Activated naive CD4-positive, alpha-beta T cell treated with anti-CD3 and anti-CD28 coated beads, Interleukin-2, amount 10 ng/mL, durations not matched to agents 7 days and 5 days (primary cell): ENCODE measurements at places on chromosomes 4 and X.
A peak's percentile ranks its signal among the peaks of the same experiment; 100 is the strongest.

DNA sequence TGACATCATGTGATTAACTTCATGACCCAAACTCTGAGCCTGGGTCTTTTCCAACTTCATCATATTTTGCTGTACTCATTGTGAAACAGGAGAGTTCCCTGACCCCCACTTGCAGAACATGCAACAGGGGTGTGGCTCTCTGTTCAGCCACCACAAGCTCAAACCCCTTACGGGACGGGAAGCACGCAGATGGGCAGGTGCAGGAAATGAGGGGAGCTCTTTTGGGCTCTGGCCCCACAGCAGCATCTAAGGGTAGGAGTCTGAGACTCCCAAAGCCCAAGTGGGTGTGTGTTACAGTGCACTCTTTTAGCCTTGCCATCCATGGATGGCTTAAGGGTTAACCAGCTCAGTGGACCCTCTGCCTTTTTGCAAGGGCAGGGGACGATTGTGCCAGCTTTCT, 599.5 kb upstream of the SMIM31 start:
- DNase-seq = no peak

DNA sequence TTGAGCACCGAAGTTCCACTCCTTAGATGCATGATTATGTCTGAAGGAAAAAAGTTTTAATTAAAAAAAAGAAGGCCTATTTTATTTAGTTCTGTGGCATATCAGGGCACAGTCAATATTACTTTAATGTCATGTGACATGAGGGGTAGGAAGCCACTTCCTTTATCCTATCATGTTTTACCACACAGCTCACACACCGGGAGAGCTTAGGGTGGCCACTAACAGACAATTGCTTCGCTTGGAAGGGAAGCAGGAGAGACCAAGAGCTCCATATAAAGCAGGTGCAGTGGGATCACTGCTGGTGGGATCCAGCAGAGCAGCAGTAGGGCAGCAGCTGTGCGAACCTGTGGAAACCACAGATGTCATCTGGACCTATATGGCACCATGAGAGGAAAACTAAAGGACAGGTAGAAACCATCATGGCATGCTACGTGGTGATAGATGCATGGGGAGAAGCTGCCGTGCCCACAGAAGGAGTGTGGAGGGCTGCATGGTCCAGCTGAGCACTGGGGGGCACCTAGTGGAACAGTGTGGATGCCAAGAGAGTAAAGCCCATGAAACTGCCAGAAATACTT, 52.0 kb downstream of the DTHD1 start:
- no peak for DNase-seq

DNA sequence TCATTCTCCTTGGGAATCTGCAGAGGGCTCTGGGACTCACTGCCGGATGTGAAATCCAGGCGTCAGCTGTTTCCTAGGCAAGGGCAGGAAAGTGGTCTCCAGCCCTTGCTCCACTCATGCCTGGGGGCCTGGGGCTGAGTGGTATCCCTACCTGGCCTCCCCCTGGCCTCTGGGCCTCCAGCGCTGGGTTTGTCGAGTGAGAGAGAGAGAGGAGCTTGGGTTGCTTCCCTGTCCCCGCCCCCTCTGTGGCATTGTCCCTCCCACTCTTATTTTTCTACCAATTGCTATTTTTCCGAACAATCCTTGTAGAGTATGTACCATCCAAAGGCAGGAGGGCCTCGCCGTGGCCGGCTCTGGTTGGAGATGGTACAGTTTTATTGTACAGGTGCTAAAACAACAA, 53.1 kb downstream of the ELF4 start:
- DNase-seq = no peak

DNA sequence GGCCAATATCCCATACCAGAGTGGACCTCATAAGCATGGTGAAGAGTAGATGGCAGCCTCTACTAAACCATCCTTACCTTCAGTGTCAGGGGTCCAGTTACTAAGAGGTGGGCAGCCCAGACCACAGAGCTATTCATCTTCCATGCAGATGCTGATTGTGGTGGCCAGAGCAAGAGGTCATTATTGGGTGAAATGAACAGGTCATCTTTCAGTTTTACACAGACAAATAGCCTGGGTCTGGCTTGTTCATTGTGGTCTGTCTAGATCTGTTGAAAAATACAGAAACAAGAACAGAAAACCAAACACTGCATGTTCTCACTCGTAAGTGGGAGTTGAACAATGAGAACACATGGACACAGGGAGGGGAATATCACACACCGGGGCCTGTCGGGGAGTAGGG, 71.3 kb downstream of the PAK3 start:
- DNase-seq = no peak

GRCh38 chr4:125266901-125267604, 47.7 kb upstream of the FAT4 start:
- DNase-seq = no peak

GRCh38 chr4:128862608-128863311, 53.3 kb downstream of the JADE1 start:
- DNase-seq = no peak

- DNase-seq = no peak
Observed at GRCh38 chrX:149641835-149642234, 10.2 kb upstream of the TMEM185A start.

GRCh38 chrX:134653835-134654234, 4.4 kb downstream of the PLAC1 start:
- DNase-seq = no peak

DNA sequence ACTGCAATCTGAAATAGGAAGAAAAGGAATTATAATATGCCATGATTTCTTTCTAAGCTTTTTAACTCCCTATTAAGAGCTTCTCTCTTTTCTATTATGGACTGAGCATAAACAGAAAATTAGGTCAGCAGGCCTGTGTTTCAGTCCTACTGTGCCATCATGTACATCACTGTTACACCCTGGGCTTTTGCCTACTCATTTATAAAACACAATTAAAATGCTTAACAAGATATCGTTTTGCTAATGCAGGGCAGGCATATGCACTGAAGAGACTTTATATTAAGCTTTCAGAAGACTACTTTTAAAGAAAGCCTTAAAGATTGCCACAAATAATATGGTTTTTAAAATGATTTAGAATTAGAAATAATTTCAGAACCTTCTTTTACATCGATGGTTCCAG, 828 bp upstream of the BBS12 start:
- DNase-seq = no peak

DNA sequence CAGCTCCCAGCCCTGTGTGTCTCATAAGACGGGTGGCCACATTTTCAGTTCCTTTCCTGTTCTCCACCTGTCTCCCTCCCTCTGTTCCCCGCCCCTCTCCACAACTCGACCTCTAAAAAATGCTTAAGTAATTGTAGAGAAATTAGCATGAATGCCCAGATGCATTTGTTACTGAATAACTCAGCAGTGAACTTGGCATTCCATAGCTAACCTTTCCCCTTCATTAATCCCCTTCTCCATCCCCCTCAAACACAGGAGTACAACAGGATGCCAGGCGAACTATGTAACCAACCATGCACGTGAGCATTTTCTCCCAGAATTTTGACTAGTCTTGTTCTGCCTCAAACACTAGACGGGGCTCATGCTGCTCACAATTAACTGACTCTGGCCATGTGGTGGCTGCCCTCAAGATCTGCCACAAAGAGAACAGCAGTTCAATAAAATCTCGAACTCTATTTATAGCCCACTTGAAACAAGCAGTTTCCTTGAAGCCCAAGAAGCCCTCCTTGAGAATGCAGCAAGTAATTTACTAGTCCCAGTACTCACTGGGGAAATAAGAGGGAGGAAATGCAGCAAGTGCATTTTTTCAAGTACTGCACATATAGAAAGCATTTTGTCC, 351.2 kb downstream of the ARHGAP24 start:
- DNase-seq = no peak

- DNase-seq = no peak
Observed at GRCh38 chr4:1777822-1778641, 15.1 kb upstream of the FGFR3 start.

DNA sequence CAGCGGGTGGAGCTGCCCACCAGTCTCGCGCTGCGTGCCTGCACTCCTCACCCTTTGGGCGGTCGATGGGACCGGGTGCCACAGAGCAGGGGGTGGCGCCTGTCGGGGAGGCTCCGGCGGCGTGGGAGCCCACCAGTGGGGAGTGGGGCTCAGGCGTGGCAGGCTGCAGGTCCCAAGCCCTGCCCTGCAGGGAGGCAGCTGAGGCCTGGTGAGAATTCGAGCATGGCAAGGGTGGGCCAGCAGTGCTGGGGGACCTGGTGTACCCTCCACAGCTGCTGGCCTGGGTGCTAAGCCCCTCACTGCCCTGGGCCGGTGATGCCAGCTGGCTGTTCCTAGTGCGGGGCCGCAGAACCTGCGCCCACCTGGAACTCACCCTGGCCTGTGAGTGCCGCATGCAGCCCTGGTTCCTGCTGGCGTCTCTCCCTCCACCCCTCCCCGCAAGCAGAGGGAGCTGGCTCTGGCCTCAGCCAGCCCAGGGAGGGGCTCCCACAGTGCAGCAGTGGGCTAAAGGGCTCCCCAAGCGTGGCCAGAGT, 746.6 kb upstream of the PABPC4L start:
- no peak for DNase-seq

- peak; percentile 20 for DNase-seq
Observed at GRCh38 chrX:3046253-3047240, 5.3 kb downstream of the ARSF start.

DNA sequence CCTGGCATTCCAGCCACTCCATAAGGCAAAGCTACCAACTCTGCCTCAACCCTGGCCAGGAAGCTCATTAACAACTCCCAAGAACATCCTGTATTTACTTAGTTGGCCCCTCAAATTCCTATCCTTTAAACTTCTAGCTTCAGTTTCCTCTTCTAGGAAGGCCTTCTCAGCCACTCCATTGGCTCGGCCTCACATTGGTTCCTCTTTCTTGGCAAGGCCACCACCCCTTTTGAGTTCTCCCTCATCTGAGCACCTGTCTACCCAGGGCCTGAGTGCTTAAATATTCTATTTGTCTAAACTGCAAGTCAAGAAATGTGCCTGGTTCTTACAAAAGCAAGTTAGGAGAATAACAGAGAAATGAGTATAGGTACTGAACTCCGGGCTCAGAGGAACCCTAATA, 10.0 kb downstream of the SMC1A start:
- DNase-seq = no peak

- no peak for DNase-seq
Observed at GRCh38 chr4:176123710-176124407, 58.2 kb downstream of the WDR17 start.

GRCh38 chr4:20490734-20491133, 209.5 kb upstream of the PACRGL start:
- no peak for DNase-seq

GRCh38 chr4:2338754-2339457, 77.0 kb upstream of the MXD4 start:
- DNase-seq = no peak

- DNase-seq = no peak
Observed at GRCh38 chrX:28058901-28059300, 77.7 kb upstream of the DCAF8L1 start.

DNA sequence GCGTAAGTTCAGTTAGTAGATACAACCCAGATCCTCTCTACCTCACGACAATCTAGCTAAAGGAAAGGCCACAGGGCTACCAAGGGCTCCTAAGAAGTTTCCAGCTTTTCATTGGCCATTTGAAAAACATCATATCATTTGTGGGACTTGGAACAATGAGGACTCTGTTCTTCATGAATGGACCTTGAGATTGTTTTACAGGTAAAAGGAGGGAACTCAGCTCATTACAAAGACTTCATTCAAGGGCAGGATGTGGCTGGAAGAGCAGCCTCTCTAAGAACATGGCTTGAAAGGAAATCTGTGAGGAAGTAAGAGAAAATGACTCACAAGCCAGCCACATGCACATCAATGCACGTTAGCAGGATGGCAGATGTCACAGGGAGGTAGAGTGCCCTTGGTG, 105.9 kb upstream of the SLC7A11 start:
- no peak for DNase-seq

DNA sequence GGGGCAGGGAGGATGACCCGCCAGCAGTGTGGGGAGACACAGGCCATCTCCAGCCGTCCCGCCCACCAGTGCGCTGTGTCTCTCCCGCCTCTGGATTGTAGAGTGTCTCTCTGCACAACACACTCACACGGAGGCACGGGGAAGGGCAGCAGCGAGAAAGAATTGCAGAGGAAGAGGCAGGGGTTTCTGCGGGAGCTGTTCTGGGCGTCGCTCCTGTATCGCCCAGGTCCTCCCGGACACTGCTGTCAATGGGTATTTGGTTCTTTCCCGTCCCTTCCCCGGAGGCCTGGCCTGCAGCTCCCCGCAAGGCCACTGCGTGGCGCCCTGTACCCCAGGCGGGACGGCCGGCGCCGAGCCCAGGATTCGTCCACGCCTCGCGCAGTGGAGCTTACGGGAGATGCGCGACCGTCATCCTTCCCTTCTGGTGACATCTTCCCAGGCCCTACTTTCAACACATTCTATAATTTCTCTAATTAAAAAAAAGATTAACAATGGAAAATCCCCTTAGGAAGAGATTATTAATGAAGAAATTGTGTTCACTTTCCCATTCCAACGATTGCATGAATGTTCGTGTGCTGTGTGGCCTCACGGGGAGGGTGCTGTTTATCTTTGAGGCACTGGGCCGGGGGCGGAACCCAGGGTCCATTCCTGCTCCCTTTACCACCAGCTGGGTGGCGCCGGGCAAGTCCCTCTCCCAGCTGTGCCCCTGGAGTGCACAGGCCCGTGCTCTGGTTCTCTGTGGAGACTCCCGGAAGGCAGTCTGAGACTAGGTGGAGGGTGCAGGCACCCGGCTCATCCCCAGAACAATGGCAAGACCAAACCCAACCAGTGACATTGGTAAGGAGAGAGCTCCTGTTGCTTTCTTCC, 95.7 kb downstream of the CPZ start:
- peak; percentile 29 for DNase-seq

- peak; percentile 81 for DNase-seq
Observed at GRCh38 chr4:102344520-102344953, 745 bp downstream of the SLC39A8 start.
